Activated CD4-positive, CD25-positive, alpha-beta regulatory T cell (primary cell): ENCODE measurements at places on chromosomes 6 and 20.

GRCh38 chr6:7050872-7051779 is 56.6 kb upstream of the RREB1 start:
- no peak for DNase-seq

GRCh38 chr20:3727401-3728021 is 5.0 kb upstream of the HSPA12B start:
- DNase-seq = no peak

GRCh38 chr6:160427312-160428068 is 79.3 kb downstream of the SLC22A3 start:
- DNase-seq = no peak

- peak; percentile 62 for DNase-seq
These were observed 212.9 kb upstream of the ARID1B start for GRCh38 chr6:156564127-156564806.

- no peak for DNase-seq
These were observed 735.7 kb upstream of the HS3ST5 start for GRCh38 chr6:115078555-115078954.

GRCh38 chr6:158939255-158940159 is 60.5 kb downstream of the RSPH3 start:
- DNase-seq = no peak

GRCh38 chr6:94494500-94494899 is 1075.1 kb upstream of the EPHA7 start:
- no peak for DNase-seq

DNA sequence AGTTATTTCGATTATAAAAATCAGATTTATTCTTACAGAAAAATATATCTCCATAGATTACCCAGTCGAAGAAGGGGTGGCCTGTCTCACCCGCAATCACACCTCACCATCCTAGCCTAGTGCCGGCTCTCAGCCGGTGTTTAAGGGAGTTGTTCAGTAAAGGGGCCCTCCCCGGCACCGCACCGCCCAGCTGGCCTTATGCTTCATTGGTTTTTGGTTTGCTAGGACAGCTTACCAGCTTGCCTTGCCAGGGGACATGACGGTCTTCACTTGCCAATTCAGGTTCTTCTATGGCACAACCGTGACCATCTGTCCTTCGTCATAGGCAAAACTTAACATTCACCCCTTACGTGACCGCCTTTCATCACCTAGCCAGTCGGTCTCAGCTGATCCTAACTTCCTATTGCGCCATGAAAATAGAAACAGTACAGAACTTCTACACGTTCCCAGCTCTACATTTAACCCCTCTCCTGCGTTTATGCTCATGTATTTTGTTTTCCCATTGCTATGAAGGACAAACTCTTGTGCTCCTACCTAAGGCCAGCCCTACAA is 44.7 kb upstream of the SLC22A16 start:
- no peak for DNase-seq

- DNase-seq = no peak
These were observed 107.0 kb downstream of the JARID2 start for GRCh38 chr6:15352845-15353244.

DNA sequence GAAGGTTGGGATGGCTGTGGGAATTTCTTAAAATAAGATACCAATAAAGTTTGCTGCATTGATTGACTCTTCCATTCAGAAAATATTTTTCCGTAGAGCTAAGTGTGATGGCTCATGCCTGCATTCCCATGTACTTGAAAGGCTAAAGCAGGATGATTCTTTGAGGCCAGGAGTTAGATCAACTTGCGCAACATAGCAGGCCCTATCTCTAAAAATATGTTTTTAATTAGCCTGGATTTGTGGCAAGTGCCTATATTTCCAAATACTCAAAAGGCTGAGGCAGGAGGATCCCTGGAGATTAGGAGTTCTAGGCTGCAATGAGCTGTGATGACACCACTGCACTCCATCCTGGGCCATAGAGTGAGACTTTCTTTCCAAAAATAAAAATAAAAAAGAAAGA is 431.2 kb upstream of the PTCHD4 start:
- DNase-seq = no peak
